GM23248 (cell line): ENCODE measurements at places on chromosomes 16 and 17. TPM values are rescaled to one million over a fixed set of nuclear protein-coding genes. Genes with fewer than 3 reads are reported as not detected.

Gene ZFP3
- 1.5 and 1.9 TPM in 2 replicates for total RNA-seq

Gene UTS2R
- total RNA-seq, result not detected in 2 replicates

Gene SECTM1
- 1.4 and 3.0 TPM in 2 replicates for total RNA-seq

Gene TBC1D3C
- total RNA-seq, result not detected in 2 replicates

Gene MSL1
- total RNA-seq, result 45.3 and 76.1 TPM in 2 replicates

GRCh38 chr16:80023865-80024264 is 423.3 kb upstream of the MAF start:
- peak; percentile 43 for DNase-seq

DNA sequence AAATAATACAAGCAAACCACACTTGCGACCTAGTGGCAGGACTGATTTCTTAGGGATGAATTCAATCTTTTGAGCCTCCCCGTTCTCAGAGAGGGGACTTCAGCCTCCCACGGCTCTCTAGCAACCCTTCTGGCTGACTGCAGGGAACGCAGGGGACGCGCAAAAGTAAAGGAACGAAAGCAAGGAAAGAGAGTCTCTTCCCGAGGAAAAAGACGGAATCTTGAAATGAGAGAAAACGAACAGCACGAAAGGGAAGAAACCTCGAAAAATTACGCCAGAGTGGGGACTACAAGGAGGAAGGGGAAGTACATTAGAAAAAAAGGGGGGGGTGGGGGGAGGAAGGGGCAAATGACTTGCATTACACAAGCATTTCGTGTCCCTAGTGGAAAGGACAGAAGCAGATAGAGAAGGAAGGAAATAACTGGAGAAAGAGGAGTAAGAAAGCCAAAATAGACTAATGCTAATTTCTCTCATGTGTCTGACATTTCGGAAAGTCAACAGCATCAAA is 1.2 kb downstream of the GRB2 start:
- peak; percentile 94 for DNase-seq

- peak; percentile 4 for DNase-seq
Measured at GRCh38 chr17:74152591-74153455, 50.7 kb upstream of the RPL38 start.

DNA sequence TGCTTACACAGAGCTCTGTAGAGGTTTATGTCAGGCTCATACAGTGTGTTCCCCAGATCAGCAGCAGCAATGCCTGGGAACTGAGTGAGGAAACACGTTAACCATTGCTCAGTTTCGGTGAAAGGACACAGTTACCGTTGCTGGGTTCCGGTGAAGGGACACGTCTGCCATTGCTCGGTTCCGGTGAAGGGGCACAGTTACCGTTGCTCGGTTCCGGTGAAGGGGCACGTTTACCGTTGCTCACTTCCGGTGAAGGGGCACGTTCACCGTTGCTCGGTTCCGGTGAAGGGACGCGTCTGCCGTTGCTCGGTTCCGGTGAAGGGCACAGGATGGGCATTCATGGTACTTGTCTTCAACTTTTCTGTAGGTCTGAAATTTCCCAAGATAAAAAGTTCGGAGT is 81.7 kb downstream of the MRM3 start:
- no peak for DNase-seq

DNA sequence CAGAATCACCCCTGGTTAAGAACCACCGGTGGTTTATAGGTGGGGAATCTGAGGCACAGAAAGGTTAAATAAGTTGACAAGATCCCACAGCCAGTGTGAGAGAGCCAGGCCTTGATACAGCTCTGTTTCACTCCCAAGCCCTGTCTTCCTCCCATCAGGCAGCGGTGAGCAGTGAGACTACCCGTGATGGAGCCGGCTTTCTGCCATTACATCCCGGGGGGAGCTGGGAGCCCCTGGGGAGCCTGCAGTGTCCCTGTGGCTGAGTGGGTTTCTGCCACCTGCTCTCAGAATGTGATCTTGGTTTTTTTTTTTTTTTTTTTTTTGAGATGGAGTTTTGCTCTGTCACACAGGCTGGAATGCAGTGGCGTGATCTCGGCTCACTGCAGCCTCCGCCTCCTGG is 66.4 kb downstream of the ABCC1 start:
- no peak for DNase-seq

GRCh38 chr16:4410335-4411075 is 5.9 kb downstream of the CORO7 start:
- peak; percentile 23 for DNase-seq

DNA sequence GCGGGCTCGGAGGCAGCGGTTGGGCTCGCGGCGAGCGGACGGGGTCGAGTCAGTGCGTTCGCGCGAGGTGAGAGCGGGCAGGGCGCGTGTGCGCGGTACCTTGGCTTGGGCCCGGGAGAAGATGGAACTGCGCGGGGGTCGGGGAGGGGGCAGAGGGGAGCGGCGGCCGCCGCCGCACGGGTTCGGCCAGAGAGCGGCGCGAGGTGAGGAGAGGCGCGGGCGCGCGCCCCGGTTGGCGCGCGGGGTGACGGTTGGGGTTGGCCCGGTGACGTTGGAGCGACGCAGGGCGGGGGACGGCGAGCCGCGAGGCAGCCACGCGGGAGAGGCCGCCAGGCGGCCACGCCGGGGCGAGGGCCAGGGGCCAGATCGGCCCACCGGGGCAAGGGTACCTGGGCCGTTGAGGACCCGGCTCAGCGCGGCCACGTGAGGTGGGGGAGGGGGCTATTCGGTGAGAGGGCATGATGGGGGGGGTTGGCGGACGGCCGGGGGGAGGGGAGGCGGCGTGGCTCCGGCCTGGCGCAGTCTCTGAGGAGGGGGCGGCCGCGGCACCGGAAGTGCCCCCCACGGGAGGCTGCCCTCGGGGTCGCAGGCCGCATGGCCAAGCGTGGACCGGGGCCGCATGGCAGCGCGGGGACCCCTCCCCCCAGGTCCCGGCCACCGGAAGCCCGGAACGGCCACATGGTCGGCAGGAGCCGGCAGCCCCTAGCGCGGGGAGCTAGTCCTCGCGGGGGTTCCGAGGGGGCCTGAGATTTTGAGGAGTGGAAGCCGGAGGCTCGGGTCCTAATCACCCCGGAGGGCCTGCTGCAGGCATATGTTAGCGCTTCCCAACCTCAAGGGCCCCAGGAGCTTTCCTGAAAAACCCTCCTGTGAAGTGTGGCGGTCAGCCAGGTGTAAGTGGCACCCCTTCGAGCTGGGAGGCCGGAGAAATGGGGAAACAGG is 527 bp downstream of the EIF5A start:
- DNase-seq, result peak; percentile 79

GRCh38 chr17:13631529-13631928 is 29.8 kb upstream of the HS3ST3A1 start:
- peak; percentile 2 for DNase-seq

- DNase-seq, result no peak
Measured at GRCh38 chr17:45651145-45651709, 132.9 kb upstream of the CRHR1 start.

- DNase-seq, result peak; percentile 53
Measured at GRCh38 chr17:75313941-75314551, 24.8 kb upstream of the SLC25A19 start.
